ENCODE measurements at places on chromosomes 5 and 9.

GRCh38 chr5:41978676-41979075 lies 53.6 kb downstream of the FBXO4 start:
- no peak for DNase-seq

- no peak for DNase-seq
Observed at GRCh38 chr9:104863180-104863883, 64.6 kb downstream of the ABCA1 start.

- DNase-seq, result no peak
Observed at GRCh38 chr5:141420855-141421488, at the start of gene PCDHGA11. TSS of gene PCDHGA11 (plus strand) at chr5:141421051. CDS start at chr5:141421228, 177 bp downstream.

- DNase-seq, result no peak
Observed at GRCh38 chr9:12194731-12195130, 498.5 kb upstream of the TYRP1 start.

DNA sequence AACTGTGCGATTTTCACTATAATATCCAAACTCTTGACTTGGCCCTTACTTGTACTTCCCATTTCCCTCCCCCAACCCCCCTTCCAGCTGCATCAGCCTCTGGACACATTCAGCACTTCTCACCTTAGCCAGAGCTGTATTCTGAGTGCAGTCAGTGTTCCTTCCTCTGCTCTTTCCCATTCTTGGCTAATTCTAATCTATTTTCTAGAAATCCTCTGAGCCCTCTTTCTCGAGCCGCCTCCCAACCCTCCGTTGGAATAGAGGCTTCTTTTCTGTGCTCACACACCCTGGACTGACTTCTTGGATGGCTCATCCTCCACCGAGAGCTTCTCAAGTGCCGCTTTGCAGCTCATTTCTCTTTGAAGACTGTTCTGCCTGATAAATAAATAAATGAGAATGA lies 188.8 kb downstream of the NTRK2 start:
- DNase-seq, result no peak

DNA sequence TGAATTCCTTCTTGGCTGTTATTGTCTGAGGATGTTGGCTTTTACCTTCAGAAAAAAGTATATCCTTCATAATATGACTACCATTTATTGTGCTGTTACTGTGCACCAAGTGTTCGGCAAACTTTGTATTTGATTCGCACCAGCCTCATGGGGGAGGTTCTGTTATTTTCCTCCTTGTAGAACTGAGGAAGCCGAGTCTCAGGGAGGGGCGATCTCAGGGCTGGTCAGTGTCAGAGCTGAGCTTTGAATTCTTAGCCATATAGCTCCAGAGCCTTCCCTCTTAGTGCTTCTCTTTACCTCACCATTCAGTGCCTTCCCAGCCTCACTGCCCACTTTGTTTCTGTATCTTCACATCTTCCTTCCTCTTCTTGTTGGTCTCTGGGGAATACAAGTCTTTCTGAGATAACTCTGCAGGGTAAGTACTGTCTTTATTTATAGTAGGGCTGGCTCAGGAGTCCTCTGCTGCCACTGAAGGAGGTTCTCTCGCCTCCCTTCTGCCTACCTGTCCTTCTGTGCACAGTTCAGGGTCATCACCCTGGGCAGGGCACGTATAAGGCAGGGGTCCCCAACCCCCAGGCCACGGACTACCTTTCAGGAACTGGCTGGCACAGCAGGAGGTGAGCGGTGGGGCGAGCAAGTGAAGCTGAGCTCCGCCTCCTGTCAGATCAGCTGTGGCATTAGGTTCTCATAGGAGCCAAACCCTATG lies 48.4 kb downstream of the GALNT10 start:
- no peak for DNase-seq

DNA sequence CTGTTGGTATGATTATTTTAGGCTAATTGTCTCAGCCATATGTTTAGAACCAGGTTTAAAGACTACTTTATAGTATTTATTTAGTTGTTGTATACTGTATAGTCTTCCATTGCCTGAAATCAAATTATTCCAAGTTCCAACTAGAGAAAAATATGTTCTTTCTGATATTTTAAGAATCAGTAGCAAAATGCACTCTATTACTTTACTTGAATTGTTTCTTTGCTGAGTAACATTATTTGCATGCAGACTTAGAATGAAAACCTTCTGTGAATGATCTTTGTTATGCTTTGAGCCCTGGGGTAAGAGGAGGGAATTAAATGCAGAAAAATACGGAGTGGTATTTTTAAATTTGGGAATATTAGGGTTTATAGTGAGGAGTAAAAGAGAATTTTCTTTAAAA lies 47.9 kb downstream of the MEGF10 start:
- DNase-seq, result no peak

- DNase-seq, result no peak
Observed at GRCh38 chr9:16293610-16294009, 576.9 kb downstream of the BNC2 start.

GRCh38 chr5:167460449-167461020 lies 830.9 kb upstream of the WWC1 start:
- DNase-seq, result no peak

DNA sequence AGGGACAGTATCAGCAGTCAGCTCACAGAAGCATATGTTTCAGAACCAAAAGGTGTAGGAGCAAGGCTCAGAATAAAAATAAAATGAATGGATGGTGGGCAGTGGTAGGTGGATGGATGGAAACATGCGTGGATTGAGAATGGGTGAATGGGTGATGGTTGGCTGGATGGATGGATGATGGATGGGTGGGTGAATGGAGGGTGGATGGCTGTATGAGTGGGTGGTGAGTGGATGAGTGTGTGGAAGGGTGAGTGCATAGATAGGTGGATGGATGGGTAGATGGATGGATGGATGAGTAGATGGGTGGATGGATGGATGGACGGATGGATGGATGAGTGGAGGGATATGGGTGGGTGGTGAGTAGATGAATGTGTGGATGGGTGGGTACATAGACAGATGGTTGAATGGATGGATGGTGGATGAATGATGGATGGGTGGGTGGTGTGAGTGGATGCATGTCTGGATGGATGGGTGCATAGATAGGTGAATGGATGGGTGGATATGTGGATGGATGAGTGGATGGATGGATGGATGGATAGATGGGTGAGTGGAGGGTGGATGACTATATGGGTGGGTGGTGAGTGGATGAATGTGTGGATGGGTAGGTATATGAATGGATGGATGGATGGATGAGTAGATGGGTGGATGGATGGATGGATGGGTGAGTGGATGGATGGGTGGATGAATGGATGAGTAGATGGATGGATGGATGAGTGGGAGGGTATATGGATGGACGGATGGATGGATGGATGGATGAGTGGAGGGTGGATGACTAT lies 164.2 kb downstream of the C9orf50 start:
- no peak for DNase-seq

DNA sequence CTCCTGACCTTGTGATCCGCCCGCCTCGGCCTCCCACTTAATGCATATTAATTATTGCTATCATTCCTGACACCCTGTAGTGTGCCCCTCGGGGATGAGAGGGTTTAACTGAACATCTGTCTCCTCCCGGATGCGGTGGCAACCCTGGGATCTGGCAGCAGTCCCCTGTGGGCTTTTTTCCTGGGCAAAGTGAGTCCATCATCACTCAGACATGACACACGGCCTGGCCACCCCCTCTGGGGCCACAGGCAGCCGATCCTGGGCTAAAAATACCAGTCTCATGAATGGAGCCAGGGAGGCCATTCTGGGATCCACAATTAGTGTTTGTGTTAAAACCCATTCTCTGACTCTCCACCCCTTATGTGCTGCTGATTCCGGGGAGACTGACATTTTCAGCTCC lies 161.2 kb downstream of the RGS3 start:
- DNase-seq, result no peak

DNA sequence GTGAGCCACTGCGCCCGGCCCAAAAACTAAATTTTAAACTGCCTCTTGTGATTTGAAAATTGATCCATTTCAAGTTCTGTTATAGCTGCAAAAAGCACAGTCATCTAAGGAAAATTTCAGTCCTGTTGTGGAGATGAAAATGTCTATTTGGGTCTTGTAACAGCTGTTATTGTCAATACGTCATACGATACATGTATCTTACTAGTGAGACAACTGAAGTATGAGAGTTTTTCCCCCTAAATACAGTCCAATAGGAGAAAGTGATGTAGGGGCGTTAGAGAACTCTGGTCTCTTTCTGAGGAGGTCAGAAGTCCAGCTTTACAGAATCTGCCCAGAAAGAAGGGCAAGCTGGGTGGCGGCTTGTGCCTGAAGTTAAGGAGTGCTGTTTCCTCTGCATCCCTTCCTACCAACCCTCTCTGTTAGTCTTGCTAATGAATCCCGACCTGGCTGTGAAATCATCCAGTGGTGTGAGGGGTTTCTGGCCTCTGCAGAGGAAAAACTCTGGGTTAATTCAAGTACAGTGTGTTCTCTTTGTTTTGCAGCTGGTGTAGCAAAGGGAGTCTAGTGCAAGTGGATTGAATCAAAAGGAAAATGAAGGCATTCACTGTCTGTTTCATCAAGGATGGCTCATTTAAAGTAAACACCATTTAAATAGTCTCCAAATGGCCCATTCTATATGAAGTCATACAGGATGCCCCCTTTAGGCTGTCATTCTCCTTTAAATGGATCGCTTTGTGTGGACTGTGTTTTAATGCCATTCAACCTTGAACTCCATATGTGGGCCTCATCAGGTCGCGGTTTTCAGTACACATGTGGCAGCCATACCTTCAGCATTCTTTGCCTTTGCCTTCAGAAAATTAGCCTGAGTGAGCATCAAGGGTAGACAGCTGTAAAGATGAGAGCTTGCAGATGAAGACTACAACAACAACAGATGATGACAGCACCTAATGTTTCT lies 59.0 kb downstream of the AOPEP start:
- DNase-seq, result no peak

Data from stimulated activated CD8-positive, alpha-beta memory T cell treated with anti-CD3 and anti-CD28 coated beads, Interleukin-7, amount 100 ng/mL, for 1 hour (primary cell).